HT-29 (cell line): ENCODE measurements at places on chromosomes 12 and 14. TPM values are rescaled to one million over a fixed set of nuclear protein-coding genes. Genes with fewer than 3 reads are reported as not detected.

The CPM gene
- total RNA-seq = 0.34 TPM in 1 of 2 replicates, not detected in the other

The SLC6A13 gene
- total RNA-seq = 1.4 TPM in 1 of 2 replicates, not detected in the other

The TRPV4 gene
- total RNA-seq = 0.05 TPM in 1 of 2 replicates, not detected in the other

The DBX2 gene
- total RNA-seq = not detected in 2 replicates

The SLCO1B1 gene
- 0.21 and 0.36 TPM in 2 replicates for total RNA-seq

The FAM186B gene
- total RNA-seq = 0.03 and 0.23 TPM in 2 replicates

The HOXC9 gene
- total RNA-seq = 0.23 and 0.76 TPM in 2 replicates

The TMEM63C gene
- 2.5 and 3.1 TPM in 2 replicates for total RNA-seq

The C12orf57 gene
- 102 and 112 TPM in 2 replicates for total RNA-seq

The KCNK10 gene
- total RNA-seq = not detected in 2 replicates
